Cerebellum (tissue), 4 donors: ENCODE measurements at places on chromosomes 7 and 10. TPM values are rescaled to one million over a fixed set of nuclear protein-coding genes. Genes with fewer than 3 reads are reported as not detected.

C10orf62 gene
- total RNA-seq: 0.73 TPM

COL17A1 gene
- 0.09 TPM for total RNA-seq

DNA sequence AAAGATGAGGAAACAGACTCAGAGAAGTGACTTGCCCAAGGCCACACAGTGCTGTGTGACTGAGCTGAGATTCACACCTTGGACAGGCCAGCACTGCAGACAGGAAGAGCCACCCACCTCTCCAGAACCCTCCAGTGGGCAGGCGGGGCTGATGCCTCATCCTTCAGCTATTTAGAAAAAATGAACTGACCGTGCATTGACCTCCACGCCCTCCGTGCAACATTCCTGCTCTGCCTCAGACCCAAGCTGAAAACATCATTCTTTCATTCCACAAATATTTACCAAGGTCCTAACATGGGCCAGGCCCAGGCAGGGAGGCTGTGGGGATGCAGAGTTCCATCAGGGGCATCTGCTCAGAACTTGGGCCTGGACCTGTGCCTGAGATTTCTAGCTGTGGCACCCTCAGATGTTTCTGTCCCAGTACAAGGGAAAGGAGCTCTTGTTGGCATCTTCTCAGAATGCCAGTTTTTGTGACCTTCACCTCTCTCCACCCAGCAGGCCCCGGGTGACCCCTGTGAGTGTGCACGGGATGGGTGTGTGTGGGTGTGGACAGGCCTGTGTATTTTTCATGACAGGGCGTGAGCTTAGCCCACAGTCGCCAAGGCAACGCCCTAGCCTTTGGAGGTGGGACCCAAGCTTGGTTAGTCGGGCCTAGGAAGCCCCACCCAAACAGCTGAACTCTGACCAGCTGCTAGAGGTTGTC, 6.5 kb downstream of the VSIR start:
- DNase-seq: no peak

SUGCT gene
- 4.3 TPM for total RNA-seq

DNA sequence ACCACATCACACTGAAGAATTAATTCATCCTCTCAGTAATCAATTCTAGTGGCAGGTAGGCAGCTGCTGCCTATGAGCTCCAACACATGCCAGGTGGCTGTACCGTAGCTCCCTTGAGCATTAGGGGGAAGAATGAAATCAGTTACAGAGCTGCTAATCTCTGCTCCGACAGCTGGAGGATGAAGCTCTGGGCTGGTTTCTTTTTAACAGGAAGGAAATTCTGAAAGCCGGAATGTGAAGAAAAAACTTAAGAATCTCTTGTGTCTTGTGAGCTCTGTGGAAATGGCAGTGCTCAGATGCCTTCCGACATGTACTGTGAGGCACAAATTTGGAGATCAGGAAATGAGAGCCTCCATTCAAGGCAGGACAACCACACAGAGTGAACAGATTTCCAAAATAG, 2.8 kb upstream of the AHCYL2 start:
- no peak for DNase-seq

RHEB gene
- total RNA-seq: 59.5 TPM

ACTR1A gene
- total RNA-seq: 115 TPM

SMURF1 gene
- total RNA-seq: 19.4 TPM

MUC12 gene
- 0.18 TPM for total RNA-seq

GPR26 gene
- total RNA-seq: 12.0 TPM

GRCh38 chr10:95504246-95504691, 56.9 kb downstream of the SORBS1 start:
- DNase-seq: no peak

SLC18A3 gene
- total RNA-seq: 3.4 TPM
